ENCODE measurements at places on chromosomes 2 and 18.

DNA sequence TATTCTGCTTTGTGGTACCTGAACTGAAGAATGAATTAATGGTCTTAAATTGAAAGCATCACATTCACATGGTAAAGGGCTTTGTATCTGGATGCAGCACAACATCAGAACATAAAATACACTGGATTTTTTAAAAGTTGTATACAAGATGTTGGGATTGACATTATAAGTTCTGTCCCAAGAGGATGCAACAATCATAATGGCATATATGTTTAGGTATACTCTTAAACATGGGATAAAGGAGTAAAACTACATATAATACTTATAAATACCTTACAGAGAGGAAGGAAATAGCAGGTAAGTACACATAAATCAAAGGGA lies 171.9 kb downstream of the THADA start:
- H3K27me3 ChIP-seq = no peaks in the 10 kb centered on the region
- H3K4me3 ChIP-seq = no peak overlapping the region
- no peaks in the 10 kb centered on the region for H3K36me3 ChIP-seq
- peaks cover 56% of the 10 kb centered on the region for H3K4me1 ChIP-seq
- H3K27ac ChIP-seq = no peak overlapping the region

GRCh38 chr2:40668425-40668824 lies 216.5 kb upstream of the SLC8A1 start:
- DNase-seq = peak; percentile 53
- no peaks in the 10 kb centered on the region for H3K36me3 ChIP-seq
- H3K27ac ChIP-seq = peak overlapping the region; percentile 27
- H3K4me1 ChIP-seq = no peaks in the 10 kb centered on the region
- no peaks in the 10 kb centered on the region for H3K27me3 ChIP-seq

GRCh38 chr18:59265974-59266369 lies 7.3 kb downstream of the RAX start:
- no peak for DNase-seq
- H3K4me3 ChIP-seq = no peak overlapping the region
- peaks cover 29% of the 10 kb centered on the region for H3K4me1 ChIP-seq
- H3K27me3 ChIP-seq = no peaks in the 10 kb centered on the region

- H3K27me3 ChIP-seq = no peaks in the 10 kb centered on the region
- H3K36me3 ChIP-seq = no peaks in the 10 kb centered on the region
- H3K27ac ChIP-seq = no peak overlapping the region
- no peaks in the 10 kb centered on the region for H3K4me1 ChIP-seq
- H3K4me3 ChIP-seq = no peak overlapping the region
Measured at GRCh38 chr18:27996801-27997272, 180.1 kb downstream of the CDH2 start.

DNA sequence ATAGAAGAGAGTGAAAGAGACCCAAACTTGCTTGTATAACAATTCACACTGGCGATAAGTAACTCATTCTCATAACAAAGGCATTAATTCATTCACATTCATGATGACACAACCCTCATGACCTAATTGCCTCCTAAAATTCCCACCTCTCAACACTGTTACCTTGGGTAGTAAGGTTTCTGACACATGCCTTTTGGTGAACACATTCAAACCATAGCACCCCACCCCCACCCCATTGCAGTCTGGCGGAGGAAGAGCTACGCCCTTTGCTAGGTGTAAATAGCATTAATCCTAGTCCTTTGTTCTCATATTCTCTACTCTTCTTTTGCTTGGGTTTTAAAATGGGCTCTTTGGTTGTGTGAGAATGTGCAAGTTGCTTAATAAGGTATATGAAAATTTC lies 361.5 kb downstream of the DSEL start:
- no peak overlapping the region for H3K27ac ChIP-seq
- H3K4me3 ChIP-seq = no peak overlapping the region
- H3K27me3 ChIP-seq = no peaks in the 10 kb centered on the region
- no peaks in the 10 kb centered on the region for H3K36me3 ChIP-seq
- H3K4me1 ChIP-seq = no peaks in the 10 kb centered on the region

DNA sequence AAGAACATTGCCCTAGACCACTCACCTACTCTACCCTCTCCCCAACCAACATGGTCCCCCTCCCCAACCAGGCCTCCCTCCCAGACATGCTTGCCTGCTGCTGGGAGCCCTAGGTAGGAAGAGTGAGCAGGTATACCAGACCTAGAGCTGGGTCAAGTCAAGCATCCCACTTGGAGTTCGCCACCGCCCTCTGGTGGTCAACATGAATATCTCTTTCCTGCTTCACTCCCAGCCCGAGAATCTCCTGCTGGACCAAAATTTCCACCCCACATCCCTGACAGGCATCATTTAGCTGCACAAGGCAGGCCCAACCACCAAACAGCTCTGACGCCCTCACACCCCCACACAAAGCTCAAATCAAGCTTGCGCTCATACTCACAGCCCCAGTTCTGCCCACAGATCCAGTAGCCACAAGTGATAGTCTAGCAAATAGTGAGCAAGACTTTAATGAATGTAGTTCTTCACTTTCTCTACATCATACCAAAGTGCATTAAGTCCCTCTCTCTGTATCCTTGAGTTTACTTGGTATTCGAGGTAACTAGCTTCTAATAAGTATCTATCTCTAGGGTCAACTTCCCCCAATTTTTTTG lies 116.0 kb downstream of the TNS1 start:
- no peak overlapping the region for H3K4me3 ChIP-seq
- peaks cover 94% of the 10 kb centered on the region for H3K36me3 ChIP-seq

DNA sequence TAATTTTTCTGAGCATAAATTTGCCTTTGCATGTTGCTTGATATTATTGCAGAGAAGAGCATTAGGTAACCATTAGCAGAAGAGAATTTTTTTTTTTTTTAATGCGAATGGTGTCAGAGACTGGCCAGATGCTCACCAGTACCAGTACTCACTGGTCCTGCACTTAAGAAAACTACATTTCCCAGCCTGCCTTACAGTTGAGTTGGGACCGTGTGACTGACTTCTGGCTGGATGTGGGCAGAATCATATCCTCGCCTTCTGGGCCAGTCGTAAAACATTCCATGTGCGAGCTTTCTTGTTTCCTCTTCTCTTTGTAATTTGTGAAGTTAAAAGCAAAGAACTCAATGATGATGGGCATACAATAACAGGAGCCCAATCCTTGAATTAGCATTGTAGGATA lies 132.4 kb downstream of the LRRC30 start:
- H3K4me1 ChIP-seq = no peaks in the 10 kb centered on the region
- H3K27ac ChIP-seq = no peak overlapping the region
- peaks cover 17% of the 10 kb centered on the region for H3K27me3 ChIP-seq
- no peak for DNase-seq

DNA sequence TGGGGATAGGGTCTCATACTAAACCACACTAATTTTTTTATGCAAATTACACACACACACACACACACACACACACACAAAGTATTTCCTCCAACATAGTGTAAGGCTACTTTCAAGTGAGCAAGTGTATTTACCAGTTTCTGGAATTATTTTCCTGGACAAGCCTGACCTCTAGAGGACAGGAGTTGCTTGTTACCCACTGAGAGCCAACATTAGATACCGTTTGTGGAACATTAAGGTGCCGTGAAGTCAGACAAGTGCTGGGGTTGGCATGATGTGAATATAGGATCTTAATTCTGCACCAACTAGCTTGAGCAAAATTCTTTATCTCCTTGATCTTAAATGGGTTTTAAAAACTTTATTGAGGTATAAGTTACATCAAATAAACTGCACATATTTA lies 39.3 kb upstream of the SERPINB2 start:
- no peak for DNase-seq
- H3K27ac ChIP-seq = no peak overlapping the region

GRCh38 chr2:30145826-30146336 lies 926 bp upstream of the YPEL5 start:
- H3K36me3 ChIP-seq = no peaks in the 10 kb centered on the region
- no peaks in the 10 kb centered on the region for H3K27me3 ChIP-seq
- DNase-seq = no peak
- peaks cover 36% of the 10 kb centered on the region for H3K4me1 ChIP-seq
- H3K27ac ChIP-seq = peak overlapping the region; percentile 98

- H3K4me1 ChIP-seq = peaks cover 17% of the 10 kb centered on the region
- no peak for DNase-seq
- no peaks in the 10 kb centered on the region for H3K36me3 ChIP-seq
- no peaks in the 10 kb centered on the region for H3K27me3 ChIP-seq
- H3K27ac ChIP-seq = no peak overlapping the region
Measured at GRCh38 chr2:172373766-172374165, 53.6 kb upstream of the ITGA6 start.

GRCh38 chr2:213152065-213152794 lies 818 bp upstream of the IKZF2 start:
- H3K27me3 ChIP-seq = no peaks in the 10 kb centered on the region
- peak overlapping the region; percentile 76 for H3K4me3 ChIP-seq
- H3K27ac ChIP-seq = peak overlapping the region; percentile 94
- no peaks in the 10 kb centered on the region for H3K4me1 ChIP-seq
- no peaks in the 10 kb centered on the region for H3K36me3 ChIP-seq

DNA sequence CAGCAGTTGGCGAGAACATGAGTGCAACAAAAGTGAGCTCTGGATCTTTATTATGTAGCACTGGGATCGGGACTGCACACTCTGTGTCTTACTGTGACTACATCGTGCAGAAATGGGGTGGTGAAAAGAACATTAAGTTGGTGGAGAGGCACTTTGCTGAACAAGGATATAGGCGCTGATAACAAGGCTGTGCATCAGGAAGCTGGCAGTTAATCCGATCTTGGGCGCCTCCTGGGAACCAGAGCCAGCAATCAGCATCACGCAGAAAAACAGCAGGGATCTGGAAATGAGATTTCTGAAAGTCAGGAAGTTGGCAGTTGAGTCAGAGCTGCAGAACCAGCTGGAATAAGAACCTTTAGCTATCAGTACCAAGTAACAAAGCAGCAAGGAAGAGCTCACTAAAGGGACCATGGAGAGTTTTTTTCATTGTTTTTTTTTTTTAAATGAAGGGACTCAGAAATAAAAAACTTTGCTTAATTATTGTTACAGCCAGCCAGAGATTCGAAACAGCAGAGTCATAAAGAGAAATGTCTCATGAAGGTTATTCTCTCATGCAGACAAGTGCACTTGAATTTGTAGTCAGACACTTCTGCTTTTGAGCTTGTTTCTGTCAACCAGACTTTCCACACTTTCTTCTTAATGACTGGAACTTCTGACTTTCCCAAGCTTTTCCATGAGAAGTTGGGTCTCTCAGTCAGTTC lies 22.8 kb upstream of the MYO3B start:
- H3K27me3 ChIP-seq = no peaks in the 10 kb centered on the region
- no peak overlapping the region for H3K27ac ChIP-seq
- H3K4me3 ChIP-seq = no peak overlapping the region
- no peaks in the 10 kb centered on the region for H3K4me1 ChIP-seq
- no peak for DNase-seq
- no peaks in the 10 kb centered on the region for H3K36me3 ChIP-seq

DNA sequence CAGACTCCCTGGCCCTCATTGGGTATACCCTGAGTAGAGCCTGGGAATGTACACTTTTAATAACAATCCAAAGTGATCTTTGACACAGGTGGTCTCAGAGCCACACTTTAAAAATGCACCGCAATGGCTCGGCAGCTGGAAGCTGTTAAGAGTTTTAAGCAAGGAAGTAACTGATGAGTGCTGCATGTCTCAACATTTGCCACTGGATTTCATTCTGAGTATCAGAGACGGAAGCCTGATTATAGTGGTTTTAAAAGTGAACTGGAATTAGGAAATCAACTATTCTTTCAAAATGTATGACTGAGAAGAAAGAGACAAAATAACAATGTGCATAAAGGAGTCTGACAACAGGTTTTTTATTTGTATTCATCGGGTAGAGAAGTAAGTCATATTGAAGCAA lies 7.5 kb downstream of the MBOAT2 start:
- no peaks in the 10 kb centered on the region for H3K36me3 ChIP-seq
- no peak overlapping the region for H3K4me3 ChIP-seq
- no peak for DNase-seq
- peaks cover 11% of the 10 kb centered on the region for H3K4me1 ChIP-seq

- no peak overlapping the region for H3K27ac ChIP-seq
- H3K4me1 ChIP-seq = no peaks in the 10 kb centered on the region
- no peak overlapping the region for H3K4me3 ChIP-seq
- H3K36me3 ChIP-seq = no peaks in the 10 kb centered on the region
- no peaks in the 10 kb centered on the region for H3K27me3 ChIP-seq
Measured at GRCh38 chr18:64974391-64975125, 776.3 kb upstream of the CDH7 start.

DNA sequence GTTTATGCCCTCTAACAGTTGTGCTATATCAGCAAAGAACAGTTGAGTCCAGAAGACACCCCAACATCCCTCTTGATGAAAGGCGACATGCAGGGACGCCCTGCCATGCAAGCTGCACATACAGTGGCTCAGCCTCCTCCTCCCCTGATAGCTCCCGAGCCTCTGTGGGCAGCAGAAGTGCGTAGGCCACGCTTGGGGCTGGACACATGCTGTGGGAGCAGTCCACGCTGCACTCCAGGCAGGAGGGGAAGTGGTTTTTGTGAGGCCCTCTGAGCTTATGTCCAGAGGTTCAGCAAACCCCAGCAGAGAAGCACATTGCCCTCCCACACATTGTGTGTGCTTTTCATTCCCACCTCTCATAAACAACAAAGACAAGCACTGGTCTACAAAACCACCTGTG lies 162.1 kb downstream of the SEPTIN10 start:
- DNase-seq = peak; percentile 56
- H3K4me3 ChIP-seq = no peak overlapping the region
- peak overlapping the region; percentile 60 for H3K27ac ChIP-seq
- no peaks in the 10 kb centered on the region for H3K27me3 ChIP-seq
- no peaks in the 10 kb centered on the region for H3K36me3 ChIP-seq

DNA sequence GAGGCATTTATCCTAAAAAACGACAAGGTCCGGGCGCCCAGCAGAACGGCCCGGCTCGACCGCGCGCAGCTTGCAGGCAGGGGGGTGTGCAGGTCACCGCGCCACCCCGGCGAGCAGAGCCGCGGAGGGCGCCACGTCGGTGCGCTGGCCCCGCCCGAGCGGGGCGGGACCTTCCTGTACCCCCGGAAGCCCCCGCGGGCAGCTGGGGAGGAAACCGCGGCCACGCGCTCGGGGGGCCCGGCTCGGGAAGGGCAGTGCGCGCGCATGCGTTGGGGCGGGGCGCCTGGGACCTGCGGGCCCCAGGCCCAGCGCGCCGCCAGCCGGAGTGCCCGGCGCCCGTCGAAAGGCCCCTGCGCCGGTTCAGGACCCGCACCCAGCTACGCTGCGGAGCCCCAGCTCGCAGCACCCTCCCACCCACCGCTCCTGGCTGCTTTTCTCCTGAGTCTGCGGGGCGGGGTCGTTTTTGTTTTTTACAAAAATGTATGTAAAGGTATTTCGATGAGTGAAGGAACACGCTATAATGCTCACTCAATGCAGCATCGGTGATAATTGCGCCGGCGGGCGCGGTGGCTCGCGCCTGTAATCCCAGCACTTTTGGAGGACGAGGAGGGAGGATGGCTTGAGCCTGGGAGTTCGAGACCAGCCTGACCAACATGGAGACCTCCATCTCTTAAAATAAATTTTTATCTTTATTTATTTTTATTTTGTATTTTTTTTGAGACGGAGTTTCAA lies 47.7 kb upstream of the POMC start:
- no peaks in the 10 kb centered on the region for H3K36me3 ChIP-seq
- no peaks in the 10 kb centered on the region for H3K4me1 ChIP-seq
- peak; percentile 79 for DNase-seq
- H3K27ac ChIP-seq = peak overlapping the region; percentile 67
- H3K4me3 ChIP-seq = peak overlapping the region; percentile 60

Measured in tibial artery (tissue), 4 donors.